ENCODE measurements at places on chromosomes 3 and 15.

DNA sequence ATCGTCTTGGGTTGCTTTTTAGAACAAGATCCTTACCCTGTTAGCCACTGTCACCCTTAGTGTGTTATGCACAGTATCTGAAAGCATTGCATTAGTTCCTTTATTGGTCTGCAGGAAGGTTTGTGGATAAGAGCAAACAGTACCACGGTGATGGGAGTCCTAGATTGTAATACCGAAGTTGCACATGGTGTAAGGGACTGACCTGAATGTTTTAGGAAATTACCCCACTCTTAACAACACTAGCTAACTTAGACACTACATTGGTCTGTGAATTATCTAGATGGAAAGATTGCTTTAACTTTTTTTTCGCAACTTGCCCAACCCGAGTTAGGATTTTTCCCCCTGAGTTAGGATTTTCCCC, 1.3 kb downstream of the STT3B start:
- DNase-seq = peak; percentile 22

GRCh38 chr3:27089068-27089467, 280.1 kb downstream of the NEK10 start:
- DNase-seq = no peak

DNA sequence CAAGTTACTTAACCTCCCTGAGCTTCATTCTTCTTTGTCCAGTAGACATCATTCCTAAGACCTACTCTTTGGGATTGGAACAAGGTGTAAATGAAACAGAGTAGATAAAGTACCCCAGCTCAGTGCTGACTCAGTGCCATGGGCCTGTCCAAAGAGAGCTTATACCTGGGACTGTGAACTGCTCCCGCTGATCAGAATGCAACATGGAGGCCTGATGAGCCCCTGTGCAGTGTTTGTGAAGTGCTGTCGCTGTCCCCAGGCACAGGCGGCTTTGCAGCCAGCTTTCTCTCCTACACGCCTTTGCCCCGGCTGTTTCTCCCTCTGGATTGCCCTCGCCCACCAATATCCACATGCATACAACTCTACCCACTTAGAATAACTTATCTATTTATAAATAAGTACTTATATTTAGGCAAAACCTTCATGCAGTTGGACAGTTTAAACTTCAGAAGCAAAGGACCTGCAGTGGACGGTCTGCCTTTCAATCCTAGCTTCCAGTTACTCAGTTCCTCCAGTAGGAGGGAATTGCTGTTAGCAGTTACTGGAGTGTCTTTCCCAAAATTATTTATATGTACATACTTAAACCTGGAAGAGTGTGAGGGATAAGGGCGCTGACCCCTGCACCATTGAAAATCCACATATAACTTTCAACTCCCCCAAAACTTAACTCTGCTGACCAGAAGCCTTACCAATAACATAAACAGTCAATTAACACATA, 80.0 kb downstream of the CORO2B start:
- no peak for DNase-seq

GRCh38 chr3:13137941-13138832, 65.0 kb upstream of the IQSEC1 start:
- DNase-seq = no peak

GRCh38 chr15:88029696-88030095, 226.8 kb downstream of the NTRK3 start:
- peak; percentile 60 for DNase-seq

GRCh38 chr3:161939918-161940620, 443.5 kb downstream of the OTOL1 start:
- no peak for DNase-seq

- no peak for DNase-seq
These were observed 16.0 kb downstream of the FBLN2 start for GRCh38 chr3:13564751-13565560.

DNA sequence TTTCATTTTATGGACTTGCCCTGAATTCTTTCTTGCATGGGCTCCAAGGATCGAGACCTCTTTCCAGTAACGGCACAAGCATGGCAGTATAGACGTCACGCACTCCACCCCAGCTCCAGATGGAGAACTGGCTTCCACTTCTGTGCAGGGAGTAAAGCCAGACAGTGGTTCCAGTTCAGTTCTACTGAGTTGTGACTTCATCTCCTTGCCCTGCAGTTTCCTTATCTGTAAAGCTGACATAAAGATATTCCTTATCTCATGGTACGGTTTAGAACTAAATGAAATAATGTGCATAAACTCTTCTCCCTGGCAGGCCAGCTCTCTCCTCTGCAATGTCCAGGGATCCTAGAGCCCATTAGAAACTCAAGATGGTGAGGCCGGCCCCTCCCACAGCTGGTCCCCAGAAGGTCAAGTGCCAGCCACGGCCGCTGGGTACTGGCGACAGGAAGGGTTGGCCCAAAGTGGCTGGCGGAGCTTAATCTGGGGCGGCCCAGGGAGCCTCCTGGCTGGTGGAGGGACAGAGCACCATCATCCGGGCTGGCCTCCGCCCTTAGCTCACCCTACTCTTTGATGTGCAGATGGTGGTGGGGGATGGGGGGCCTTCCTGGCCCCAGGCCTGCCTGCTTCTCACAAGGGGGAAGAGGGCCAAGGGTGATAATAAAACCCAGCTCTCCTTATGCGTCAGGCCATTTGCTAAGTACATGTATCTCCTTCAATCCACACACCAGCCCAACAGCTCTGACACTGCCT, 7.2 kb downstream of the MESP2 start:
- peak; percentile 38 for DNase-seq

- no peak for DNase-seq
These were observed 253.1 kb downstream of the CGGBP1 start for GRCh38 chr3:87805670-87806069.

DNA sequence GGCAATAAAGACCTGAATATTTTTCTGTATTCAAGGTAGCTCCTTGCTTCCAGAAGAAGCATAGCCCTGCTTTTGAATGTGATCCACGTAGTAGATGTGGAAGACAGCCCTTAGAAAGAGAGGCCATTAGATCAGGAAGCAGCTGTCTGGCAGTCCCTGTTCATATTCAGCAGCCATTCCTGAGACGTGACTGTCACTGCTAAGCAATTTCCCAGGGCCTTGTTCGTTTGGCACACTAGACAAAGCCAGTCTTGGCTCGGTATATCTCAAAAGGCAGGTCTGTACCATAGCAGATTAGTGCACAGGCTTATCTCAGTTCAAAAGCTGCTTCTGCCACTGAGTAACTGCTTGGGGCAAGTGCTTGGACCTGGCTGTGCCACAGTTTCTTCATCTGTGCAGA, 287.8 kb upstream of the MCTP2 start:
- DNase-seq = no peak

DNA sequence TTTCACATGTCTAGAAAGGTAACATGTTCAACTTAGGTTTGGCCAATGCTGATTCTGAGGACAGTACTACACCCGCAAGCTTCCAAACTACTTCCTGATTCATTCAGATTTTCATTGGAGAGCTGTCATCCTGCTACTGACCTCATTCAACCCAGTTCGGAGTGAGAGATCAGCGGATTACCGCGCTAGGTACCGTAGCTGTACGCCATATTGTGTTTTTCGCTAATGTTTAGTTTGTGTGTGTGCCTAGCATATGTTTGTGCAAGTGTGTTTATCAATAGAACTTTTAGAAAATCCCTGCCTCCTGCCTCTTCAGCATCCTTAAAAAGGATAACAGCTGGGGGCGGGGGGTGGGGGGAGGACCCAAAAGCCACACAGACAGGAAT, 1.1 kb downstream of the ZBTB20 start:
- DNase-seq = peak; percentile 81

GRCh38 chr15:80586161-80586560, 108.9 kb upstream of the ABHD17C start:
- no peak for DNase-seq

DNA sequence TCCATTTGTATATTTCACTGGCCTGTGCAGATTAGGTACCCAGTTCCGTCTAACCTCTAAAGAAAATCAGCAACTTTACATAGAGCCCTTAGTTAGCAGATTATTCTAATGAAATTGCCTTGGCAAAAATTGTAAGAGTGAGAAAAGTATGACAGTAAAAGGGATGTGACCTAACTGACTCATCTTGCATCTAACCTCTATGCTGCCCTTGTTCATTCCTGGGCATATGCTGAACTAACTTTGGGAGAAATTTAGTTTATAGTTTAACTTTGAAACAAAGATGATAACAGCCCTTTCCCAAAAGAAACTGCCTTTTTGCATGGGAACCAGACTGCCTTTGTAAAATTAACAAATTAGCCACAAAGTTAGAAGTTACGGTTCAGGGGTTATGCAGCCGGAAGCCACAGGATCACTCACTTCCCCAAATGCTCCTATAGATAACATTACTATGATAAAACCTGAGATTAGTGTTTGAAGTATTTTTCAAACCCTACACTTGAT, 839.8 kb upstream of the ALCAM start:
- no peak for DNase-seq

DNA sequence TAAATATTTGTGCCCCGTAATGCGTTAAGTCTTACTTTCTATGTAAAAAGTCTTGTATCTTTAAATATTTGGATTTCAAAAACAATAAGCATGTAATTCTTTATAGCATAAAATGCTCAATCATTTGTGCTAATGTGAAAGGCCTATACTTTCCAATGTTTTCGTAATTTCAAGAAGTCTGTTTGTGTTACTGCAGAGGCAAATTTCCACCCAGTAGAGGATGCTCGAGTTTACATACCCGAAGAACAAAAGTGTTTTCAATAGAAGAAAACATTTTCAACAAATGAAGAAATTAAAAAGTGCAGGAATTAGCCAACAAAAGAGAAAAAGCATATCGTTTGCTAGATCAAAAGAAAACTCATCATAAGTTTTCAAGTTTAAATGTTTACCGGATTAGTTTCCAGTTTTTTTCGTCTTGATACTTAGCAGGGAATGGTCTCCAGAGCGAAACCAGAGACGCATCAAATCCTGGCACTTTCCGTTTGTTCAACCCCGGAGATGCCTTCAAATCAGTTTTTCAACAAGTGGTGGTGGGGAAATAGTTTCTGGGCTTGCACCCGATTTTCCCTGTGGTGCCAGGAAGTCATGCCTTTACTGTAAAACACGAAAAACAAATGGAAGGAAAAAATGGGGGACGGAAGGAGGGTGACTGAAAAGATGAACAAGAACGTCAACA, 1.0 kb downstream of the CGGBP1 start:
- peak; percentile 9 for DNase-seq

GRCh38 chr3:117499189-117499870, 789.8 kb downstream of the TUSC7 start:
- no peak for DNase-seq

DNA sequence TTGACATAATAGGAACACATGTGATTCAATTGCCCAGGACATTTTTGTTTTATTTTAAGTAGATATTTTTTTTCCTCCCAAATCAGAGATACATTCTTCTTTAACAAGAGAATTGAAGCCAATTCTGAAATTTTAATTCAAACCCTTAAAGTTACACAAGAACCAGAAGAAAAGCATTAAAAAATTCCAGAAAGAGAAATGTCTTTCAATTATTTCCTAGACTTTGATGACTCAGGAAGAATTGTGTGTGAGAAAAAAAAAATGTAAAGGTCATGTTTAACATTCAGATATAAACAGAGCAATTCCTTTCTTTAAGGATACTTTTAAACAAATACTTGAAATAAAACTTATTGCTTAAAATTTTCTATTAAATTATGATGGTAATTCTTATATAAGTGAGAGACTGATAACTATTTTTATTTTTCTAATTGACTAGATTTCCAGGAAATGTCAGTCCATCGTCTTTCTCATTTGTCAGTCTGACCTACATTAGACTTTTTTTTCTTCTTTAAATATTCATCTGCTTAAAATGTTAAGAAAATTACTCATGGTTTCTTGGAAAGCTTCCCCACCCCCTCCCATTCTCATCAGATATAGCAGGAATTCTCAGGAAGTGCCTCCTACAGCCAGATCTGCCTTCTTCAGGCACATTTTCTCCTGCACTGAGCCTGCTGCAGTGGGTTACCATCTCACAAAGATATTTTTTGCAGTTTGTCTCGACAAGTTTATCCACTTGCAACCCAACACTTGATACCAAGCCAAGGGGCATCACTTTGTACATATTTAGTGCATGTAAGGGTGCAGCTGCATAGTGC, 261.8 kb upstream of the CBLB start:
- peak; percentile 67 for DNase-seq

DNA sequence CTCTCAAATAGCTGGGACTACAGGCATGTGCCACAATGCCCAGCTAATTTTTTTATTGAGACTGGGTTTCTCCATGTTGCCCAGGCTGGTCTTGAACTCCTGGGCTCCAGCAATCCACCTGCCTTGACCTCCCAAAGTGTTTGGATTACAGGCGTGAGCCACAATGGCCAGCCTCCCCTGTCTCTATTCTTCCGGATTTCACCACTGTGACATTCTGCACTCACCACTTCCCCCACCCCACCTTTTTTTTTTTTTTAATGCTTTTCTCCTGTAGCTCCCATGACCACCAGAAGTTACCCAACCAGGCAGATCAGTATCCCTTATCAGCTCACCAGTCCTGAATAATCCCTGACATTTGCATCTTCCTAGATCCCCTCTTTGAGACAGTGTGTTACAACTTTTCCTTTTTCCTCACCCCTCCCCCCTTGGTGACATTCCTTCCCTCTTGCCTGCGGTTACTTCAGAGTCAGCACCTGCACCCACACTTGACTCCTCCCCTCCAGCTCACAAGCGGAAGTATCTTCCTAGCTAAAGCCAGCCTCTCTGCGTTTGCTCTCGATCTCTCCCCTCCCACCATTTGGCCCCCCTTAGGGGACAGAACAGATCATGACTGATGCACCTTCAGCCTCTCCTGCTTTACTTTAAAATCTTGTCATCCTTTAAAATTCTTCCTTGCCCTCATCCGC, 13.5 kb upstream of the ZNF592 start:
- DNase-seq = peak; percentile 40

- DNase-seq = peak; percentile 26
These were observed 47.2 kb downstream of the TTC23 start for GRCh38 chr15:99202176-99202552.

- DNase-seq = no peak
These were observed 183.6 kb downstream of the MCTP2 start for GRCh38 chr15:94414916-94415315.

- peak; percentile 82 for DNase-seq
These were observed 34.8 kb upstream of the PFN2 start for GRCh38 chr3:150005243-150006112.

GRCh38 chr3:167762296-167762695, 26.8 kb downstream of the SERPINI1 start:
- DNase-seq = no peak

GRCh38 chr15:85407421-85408269, 27.2 kb downstream of the AKAP13 start:
- DNase-seq = peak; percentile 87

- no peak for DNase-seq
These were observed 49.2 kb downstream of the PARP15 start for GRCh38 chr3:122626515-122627180.

DNA sequence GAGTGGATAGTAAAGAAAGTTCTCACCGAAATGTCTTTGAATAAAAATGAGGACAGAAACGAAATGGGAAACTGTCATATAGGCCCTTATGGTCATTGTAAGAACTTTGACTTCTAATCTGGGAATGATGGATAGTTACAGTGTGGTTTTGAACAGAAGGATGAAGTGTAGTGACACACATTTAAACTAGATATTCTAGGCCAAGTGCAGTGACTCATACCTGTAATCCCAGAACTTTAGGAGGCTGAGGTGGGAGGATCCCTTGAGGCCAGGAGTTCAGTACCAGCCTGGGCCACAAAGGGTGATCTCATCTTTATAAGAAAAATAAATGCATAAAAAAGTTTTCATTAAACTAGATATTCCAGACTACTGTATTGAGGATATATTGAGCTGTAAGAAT, 452.8 kb downstream of the ROBO1 start:
- DNase-seq = no peak

All from RPMI7951 (cell line).